T-helper 9 cell (primary cell): ENCODE measurements at places on chromosomes 1 and 21.

DNA sequence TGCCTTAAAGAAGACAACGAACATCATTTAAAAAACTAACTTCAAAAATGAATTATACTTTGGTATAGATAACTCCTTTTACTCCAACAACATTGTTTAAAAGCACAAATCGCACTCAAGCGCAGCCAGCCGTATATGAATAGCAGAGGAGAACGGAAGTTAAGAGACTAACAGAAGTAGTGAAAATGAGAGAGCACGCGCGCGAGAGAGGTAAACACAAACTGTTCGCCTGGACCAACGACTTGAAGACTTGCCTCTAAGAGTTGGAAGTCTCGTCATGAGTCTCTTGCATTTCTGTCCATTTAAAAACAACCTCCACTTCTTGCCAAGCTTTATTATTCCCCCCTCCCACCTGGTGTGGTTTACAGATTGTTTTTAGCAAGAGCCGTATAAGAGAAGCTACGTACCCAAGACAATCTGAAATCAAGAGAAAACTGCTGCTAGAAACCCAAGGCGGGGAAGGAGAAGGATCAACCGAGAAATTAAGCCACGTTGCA lies 479 bp downstream of the SELENOF start:
- peak; percentile 21 for DNase-seq

- no peak for DNase-seq
These were observed 92.1 kb upstream of the ADAMTS5 start for GRCh38 chr21:27058673-27059605.

DNA sequence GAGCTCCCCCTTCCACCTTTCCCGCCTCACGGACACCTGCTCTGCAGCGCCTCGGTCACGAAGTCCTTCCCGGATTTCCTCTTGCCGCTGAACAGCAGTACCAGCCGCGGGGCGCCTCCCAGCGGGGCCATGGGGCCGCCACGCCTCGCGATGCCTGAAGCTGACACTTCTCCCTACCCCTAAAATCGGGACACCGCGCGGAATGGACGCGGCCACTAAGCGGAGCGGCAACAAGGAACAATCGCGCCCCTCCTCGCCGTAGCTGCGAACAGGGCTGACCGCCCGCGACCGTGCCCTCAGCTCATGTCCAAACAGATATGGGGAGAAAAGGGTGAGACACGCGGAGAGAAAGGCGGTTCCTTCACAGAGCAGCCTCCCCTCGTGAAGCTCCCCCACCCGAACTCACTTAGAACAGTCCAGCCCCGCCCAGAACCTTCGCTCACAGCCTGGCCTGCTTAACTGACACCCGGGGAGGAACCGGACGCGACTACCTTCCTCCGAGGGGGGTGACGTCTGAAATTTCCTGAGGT lies at the start of gene PMVK:
PMVK (minus strand) TSS at position 165 of the 530 bp plus-strand sequence; CDS start at position 131, 34 bp downstream.
- peak; percentile 94 for DNase-seq

DNA sequence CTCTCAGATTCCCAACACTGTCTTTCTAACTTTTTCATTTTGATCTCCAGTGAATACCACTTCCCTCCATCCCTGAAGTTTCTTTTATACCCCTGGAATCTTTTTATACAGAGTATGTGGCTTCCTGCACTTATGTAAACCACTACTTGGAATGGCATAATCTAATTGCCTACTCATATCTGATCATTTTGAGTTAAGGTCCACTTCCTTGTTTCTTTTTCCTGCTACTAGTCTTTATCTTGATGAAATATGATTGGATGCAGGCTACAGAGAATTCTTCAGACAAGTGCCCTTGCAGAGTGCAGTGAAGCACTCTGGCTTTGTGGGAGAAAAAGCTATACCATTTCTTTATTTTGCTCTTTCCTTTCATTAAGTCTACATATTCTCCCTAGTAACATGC lies 325.3 kb upstream of the ADAMTS5 start:
- DNase-seq = no peak

- DNase-seq = no peak
These were observed 758 bp upstream of the HUNK start for GRCh38 chr21:31872072-31872451.

GRCh38 chr21:17786851-17787181 lies 32.3 kb downstream of the C21orf91 start:
- no peak for DNase-seq

GRCh38 chr1:14180738-14181137 lies 417.7 kb upstream of the KAZN start:
- DNase-seq = no peak

DNA sequence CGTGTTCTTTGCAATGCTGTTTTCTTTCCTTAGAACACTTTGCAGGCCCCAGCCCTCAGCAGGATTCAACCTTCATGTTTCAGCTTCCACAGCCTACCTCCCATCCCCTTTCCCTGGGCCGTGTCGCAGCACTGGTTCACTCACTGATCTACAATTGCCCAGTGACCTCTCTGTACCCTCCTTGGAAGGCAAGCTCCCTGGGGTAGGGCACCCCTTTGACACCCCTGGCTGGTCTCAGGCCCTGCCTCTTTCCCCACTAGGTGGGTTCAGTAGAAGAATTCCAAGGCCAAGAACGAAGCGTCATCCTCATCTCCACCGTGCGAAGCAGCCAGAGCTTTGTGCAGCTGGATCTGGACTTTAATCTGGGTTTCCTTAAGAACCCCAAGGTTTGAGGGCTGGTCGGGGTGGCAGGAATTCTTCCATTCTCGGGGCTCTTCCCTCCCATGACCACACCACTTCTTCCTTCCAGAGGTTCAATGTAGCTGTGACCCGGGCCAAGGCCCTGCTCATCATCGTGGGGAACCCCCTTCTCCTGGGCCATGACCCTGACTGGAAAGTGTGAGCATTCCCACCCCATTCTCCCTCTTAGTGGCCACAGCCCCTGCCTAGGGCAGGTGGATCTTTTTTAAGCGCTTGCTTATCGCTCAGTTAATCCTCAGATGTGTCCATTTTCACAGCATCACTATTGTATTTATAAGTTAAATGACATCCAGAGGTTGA lies 7.3 kb downstream of the RHOC start:
- DNase-seq = no peak

DNA sequence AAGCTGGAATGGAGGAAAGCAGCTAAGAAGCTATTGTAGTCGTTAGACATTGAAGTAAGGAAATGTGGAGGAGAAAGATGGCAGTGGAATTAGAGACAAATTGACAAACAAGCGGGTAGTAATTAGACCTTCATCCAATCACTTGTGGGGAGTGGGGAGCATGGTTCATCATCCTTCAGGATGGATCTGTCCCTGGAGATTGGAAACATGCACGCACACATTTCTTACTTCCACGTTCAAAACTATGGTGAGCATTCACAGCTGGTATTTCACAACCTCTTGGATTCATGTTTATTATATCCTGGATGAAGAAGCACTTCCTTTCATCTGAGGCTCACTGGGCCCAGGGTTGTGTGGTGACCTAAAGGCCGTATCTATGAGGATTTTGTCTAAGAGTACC lies 188.1 kb downstream of the ST6GALNAC3 start:
- DNase-seq = no peak

- DNase-seq = no peak
These were observed 331.9 kb downstream of the DISC1 start for GRCh38 chr1:231958448-231958847.

- no peak for DNase-seq
These were observed 155.4 kb downstream of the NFIA start for GRCh38 chr1:61237659-61238358.

GRCh38 chr1:188129856-188130838 lies 1301.4 kb downstream of the PLA2G4A start:
- DNase-seq = no peak
